CD4-positive, alpha-beta T cell treated with Interferon gamma for 1 hour (primary cell): ENCODE measurements at places on chromosomes 5 and 9.

DNA sequence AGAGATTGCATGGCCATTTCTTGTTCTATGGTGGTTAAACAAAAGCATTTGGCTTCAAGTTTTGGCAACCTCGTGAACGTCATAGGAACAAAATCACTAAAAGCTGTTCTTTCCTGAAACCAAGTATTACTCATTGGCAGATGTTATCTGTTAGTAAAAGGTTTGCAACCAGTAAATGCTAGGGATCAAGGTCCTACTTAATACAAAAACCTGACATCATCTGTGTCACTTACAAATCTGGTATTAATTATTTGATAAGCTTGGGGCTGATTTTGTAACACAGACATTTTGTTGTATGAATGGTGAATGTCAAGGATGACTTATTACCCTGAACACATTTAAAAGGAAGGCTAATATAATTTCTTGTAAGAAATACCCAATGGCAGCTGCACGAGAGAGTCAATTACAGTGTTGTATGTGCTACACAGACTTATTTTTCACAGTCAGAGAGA, 486.4 kb upstream of the ZNF608 start:
- no peak for DNase-seq

DNA sequence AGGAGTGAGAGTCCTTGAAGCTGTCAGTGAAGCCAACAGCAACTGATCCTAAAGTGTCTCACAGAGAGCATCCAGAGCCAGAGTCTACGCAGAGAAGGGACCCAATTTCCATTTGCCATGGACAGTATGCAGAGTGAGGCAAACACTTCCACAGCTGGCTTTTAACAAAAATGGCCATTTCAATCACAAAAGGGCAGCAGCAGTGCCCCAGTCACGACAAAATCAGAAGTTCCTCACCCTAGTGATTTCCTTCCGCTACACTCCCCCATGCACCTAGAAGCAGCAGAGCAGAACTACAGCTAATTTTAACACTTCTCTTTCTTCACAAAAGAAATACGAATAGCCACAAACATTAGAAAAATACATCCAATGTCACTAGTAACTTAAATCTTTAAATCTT, 27.9 kb downstream of the FBXW11 start:
- peak; percentile 10 for DNase-seq

DNA sequence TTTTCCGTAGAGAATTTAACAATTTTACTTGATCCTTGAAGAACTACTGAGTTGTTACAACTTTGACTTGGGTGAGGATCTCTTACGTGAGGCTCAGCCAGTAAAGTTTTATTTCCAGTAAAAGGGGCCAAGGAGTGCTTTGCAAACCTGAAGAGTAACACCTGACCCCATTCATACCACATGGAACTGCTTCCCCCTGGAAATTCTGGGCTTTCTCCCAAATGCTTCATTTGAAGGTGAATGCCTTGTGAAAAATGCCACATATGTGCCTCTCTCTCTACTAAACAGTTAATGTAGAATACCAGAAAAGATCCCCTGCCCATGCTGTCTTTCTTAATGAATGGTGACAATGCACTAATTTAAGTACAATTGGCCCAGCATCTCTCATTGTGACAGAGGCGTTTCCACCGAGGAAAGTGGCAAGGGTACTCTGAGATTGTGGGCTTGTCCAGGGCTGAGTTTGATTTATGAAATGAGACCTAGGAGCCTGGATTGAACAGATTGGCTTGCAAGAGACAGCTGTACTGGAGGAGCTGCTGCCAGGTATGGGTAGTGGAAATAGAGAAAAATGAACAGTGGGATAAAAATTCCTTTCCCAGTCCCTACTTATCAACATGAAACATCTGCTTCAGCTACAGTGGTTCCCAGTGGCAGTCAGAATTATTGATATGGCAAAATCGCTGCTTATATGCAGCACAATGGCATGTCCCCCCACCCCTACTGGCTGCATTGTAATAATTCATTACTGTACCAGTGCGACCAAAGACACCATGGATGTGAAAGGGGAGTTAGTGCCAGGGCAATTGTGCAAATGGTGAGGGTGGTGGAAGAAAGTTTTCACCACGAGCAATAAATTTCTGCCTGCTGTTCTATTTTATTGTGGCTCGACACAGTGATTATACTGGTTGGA, 843.7 kb upstream of the WWC1 start:
- no peak for DNase-seq

DNA sequence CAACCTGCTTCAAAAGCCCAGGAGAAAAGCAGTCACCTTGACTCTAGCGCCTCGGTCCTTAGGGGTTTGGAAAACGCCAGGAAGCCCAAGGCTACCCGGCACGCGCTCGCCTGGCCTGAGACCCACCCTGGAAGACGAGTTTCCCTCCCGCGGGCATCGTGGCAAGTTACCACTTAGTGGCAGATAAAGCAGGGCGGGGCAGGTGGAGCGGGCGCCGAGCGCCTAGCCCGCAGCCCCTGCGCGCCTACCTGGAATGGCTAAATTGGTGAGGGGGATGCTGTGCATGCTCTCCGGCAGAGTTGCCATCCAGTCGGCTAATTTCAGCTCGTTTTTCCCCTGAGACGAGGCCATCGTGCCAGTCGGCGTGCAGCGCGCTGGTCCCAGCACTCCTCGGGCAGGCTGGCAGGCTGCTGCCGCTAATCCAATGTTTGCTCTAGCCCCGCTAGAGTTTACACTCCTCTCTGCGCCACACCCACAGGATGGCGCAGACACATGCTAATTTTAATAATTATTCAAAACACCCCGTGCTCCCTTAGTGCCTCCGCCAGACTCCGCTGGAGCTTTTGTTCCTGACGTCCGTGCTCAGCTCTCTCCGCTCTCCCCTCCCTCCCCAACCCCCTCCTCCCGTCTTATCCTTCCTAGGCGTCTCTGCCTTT, at the start of gene PLCXD3:
TSS of gene PLCXD3 (minus strand) at position 426 of the 656 bp plus-strand sequence. CDS start at position 351, 75 bp downstream.
- no peak for DNase-seq

- no peak for DNase-seq
Observed at GRCh38 chr5:72569408-72569944, 62.3 kb upstream of the ZNF366 start.

- no peak for DNase-seq
Observed at GRCh38 chr9:106751681-106752080, 111.3 kb upstream of the ZNF462 start.

GRCh38 chr9:278651-279050, 64.0 kb downstream of the DOCK8 start:
- DNase-seq = peak; percentile 51

DNA sequence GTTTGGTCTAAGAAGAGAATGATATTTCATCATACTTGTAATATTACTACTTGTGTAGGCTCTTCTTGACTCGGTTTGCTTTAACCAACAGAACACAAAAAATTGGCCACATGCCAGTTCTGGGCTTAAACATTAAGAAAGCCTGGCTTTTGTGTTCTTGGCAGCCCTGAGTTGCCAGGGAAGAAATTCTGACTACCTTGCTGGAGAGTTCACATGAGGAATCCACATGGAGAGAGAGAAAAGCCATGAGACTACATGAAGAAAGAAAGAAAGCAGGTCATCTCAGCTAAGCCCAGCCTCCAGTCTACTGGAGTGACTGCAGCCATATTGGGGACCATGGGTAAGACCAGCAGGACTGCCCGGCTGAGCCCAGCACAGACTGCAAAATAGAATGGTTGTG, 524.8 kb downstream of the RAB3C start:
- no peak for DNase-seq

GRCh38 chr5:96660971-96661854, 963 bp upstream of the CAST start:
- DNase-seq = peak; percentile 36

GRCh38 chr9:121289772-121290370, 21.9 kb downstream of the GSN start:
- DNase-seq = no peak

- DNase-seq = no peak
Observed at GRCh38 chr5:4420177-4420576, 720.0 kb upstream of the ADAMTS16 start.
